ENCODE measurements at places on chromosomes 7 and 10. TPM values are rescaled to one million over a fixed set of nuclear protein-coding genes. Genes with fewer than 3 reads are reported as not detected.

Gene HOXA7
- not detected for total RNA-seq

Gene CFAP43
- total RNA-seq, result 0.16 TPM

Gene AGR2
- total RNA-seq, result not detected

Gene NUDT5
- total RNA-seq, result 56.8 TPM

Gene NPSR1
- total RNA-seq, result not detected
